Neural crest cell (in vitro differentiated cells): ENCODE measurements at places on chromosomes 4 and X. TPM values are rescaled to one million over a fixed set of nuclear protein-coding genes. Genes with fewer than 3 reads are reported as not detected.

DNA sequence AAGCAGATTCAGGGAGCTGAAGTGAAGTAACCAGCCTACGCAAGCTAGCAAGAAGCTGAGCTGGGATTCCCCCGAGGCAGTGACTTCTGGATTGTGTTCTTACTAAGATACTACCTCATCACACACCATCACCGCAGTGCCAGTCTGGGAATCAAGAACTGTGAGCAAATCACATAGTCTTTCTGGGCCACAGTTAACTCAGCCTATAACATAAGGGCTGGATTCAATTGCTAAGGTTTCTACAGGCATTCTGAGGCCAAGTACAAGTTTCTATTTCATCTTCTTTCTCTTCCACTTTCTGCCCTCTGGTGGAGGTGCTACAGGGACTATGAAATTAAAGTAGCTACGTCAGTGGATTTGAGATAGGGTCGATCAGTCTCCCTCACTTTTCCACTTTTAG lies 1.4 kb upstream of the CORIN start:
- peaks cover 45% of the 10 kb centered on the region for H3K27me3 ChIP-seq
- H3K27ac ChIP-seq: no peak overlapping the region
- peaks cover 16% of the 10 kb centered on the region for H3K4me1 ChIP-seq
- no peak for DNase-seq

Gene CFAP99
- total RNA-seq: not detected in 2 replicates

Gene ADH1C
- not detected in 2 replicates for total RNA-seq

Gene NALF2
- total RNA-seq: 4.9 and 5.7 TPM in 2 replicates

- no peaks in the 10 kb centered on the region for H3K4me1 ChIP-seq
- no peak for DNase-seq
- no peaks in the 10 kb centered on the region for H3K27me3 ChIP-seq
- H3K36me3 ChIP-seq: peaks cover 13% of the 10 kb centered on the region
These were observed 35.4 kb upstream of the BCLAF3 start for GRCh38 chrX:20026278-20026677.

DNA sequence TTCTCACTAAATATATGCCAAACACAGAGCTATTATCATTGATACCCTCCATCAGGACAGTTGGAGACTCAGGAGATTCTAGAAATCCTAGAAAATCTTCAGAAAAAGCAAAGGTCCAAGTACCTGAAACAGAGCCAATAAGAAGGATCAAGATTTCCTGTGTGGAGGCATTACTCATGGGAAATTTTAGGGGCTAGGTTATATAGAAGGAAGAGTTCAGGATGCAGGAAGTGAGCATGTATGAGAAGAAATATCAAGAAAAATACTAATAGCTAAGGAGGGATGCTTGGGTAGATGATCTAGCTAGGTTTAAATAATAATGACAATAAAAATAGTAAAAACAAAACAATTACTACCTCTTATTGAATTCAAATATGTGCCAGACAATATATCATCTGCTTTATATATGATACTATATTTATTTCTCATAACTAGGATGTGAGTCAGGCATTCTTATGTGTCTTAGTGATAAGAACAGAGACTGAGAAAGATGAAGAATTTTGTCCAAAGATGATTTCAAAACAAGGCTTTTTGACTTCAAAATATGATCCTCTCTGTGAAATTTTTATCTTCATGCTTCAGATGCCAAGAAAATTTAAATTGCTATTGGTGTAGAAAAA lies 66.4 kb upstream of the HHIP start:
- H3K36me3 ChIP-seq: no peaks in the 10 kb centered on the region
- no peak overlapping the region for H3K27ac ChIP-seq
- H3K27me3 ChIP-seq: no peaks in the 10 kb centered on the region
- no peak overlapping the region for H3K4me3 ChIP-seq
- DNase-seq: no peak

Gene YY2
- 1.5 TPM in 2 replicates for total RNA-seq

Gene LPAR4
- total RNA-seq: 17.3 and 20.1 TPM in 2 replicates

DNA sequence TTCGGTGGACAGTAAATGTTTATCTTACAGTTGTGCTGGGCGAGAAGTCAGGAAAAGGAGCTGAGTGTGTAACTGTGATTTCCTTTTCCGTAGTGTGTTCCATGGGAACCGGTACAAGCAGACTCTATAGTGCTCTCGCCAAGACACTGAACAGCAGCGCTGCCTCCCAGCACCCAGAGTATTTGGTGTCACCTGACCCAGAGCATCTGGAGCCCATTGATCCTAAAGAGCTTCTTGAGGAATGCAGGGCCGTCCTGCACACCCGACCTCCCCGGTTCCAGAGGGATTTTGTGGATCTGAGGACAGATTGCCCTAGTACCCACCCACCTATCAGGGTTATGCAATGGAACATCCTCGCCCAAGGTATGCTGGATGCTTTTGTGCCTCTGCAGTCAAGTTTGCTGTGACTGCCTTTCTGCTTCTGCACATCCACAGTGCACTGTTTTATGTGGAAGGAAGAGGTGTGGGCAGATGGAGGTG lies 27.4 kb downstream of the NOCT start:
- H3K27ac ChIP-seq: peak overlapping the region; percentile 43
- H3K4me1 ChIP-seq: no peaks in the 10 kb centered on the region
- no peak for DNase-seq
- H3K4me3 ChIP-seq: no peak overlapping the region
- no peaks in the 10 kb centered on the region for H3K27me3 ChIP-seq

Gene ACE2
- total RNA-seq: not detected in 2 replicates

Gene ZCCHC4
- total RNA-seq: 11.3 and 11.5 TPM in 2 replicates

Gene SH2D1A
- 1.5 and 1.9 TPM in 2 replicates for total RNA-seq

GRCh38 chrX:37405956-37406355 lies 56.8 kb downstream of the PRRG1 start:
- H3K4me3 ChIP-seq: no peak overlapping the region
- H3K36me3 ChIP-seq: peaks cover 9% of the 10 kb centered on the region
- peaks cover 17% of the 10 kb centered on the region for H3K4me1 ChIP-seq
- no peak for DNase-seq

DNA sequence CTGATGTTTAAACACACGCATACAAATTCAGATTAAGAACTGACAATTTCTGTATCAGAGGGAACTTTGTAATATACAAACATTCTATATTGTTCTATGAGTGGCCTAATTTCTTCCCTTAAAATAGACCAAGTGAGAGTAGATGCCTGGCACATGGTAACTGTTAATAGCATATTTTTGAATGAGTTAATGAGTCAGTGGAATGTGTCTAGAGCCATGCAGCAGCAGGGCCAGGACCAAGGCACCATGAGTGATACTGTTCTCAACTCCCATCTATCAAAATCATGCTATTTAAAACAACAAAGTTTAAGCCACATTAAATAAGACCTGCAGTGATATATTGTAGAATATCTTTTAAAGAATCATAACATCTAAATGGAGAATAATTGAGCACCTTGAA lies 98.3 kb downstream of the ARHGAP24 start:
- no peaks in the 10 kb centered on the region for H3K27me3 ChIP-seq
- no peak for DNase-seq
- H3K4me1 ChIP-seq: no peaks in the 10 kb centered on the region
- H3K4me3 ChIP-seq: no peak overlapping the region

DNA sequence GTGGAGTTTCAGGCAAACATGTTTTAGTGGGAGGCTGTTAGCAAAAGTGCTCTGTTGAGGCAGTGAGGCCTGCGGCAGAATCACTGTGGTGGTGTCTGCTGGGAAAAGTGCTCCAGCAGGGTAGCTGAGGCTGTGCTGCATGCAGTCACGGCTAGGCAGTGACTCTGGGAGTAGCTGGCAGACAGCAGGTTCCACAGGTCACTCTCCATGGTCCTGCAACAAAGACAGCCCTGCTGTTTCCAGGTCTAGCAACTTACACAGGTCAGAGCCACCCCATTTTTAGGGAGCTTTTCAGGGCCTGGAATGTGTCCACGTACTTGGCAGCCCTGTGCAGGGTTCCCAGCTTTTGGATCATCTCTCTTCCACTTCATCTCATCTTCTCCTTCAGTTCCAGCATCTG lies 184.3 kb downstream of the NAA11 start:
- no peak for DNase-seq
- H3K36me3 ChIP-seq: peaks cover 5% of the 10 kb centered on the region
- H3K4me3 ChIP-seq: no peak overlapping the region
- H3K4me1 ChIP-seq: no peaks in the 10 kb centered on the region
- no peaks in the 10 kb centered on the region for H3K27me3 ChIP-seq

Gene GDPD2
- total RNA-seq: 5.3 and 6.0 TPM in 2 replicates

DNA sequence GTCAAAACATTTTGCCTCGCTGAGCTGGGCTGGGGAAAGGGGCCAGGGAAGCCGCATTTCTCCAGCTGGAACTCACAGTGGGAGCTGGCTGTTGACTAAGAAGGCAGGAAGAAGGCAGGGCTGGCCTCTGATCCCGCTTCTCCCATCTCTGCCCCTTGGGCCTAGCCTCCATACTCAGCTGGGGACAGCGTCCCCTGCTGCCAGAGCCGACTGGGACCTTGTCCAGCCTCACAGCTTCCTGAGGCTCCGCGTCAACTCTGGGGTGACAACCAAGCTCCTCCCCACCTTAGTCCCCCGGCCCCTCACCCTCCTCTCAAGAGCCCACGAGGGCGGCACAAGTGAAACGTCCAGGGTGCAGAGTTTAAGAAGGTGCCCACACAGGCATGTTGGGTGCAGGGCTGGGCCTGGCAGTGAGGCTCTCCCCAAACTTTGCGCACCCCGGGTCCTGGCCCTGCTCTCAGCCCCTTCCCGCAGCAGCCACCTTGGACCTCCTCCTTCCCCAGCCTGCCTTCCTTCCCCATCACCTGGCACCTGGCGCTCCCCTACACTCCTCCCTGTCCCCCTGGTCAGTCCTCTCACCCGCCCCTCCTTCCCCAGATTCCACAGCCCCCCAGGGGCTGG lies 100.8 kb downstream of the PSAPL1 start:
- no peak for DNase-seq
- H3K4me1 ChIP-seq: peaks cover 12% of the 10 kb centered on the region
- no peaks in the 10 kb centered on the region for H3K36me3 ChIP-seq
- no peak overlapping the region for H3K27ac ChIP-seq

DNA sequence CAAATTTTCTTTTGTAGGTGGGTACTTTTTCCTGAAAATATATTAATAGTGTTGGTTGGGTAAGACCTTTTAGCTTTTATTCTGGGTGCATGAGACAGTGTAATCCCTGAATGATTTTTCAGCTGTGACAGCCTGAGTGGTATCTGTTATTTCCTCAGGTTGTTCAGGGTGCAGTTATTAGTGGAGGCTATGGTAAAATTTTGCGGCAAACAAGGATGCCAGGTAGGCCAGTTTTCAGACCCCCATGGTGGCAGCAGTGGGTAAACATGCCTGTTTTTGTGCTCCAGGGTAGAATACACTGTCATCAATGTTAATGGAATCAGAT lies 47.9 kb upstream of the GRID2 start:
- H3K27ac ChIP-seq: no peak overlapping the region
- H3K36me3 ChIP-seq: peaks cover 17% of the 10 kb centered on the region
- no peak overlapping the region for H3K4me3 ChIP-seq
- no peaks in the 10 kb centered on the region for H3K27me3 ChIP-seq

DNA sequence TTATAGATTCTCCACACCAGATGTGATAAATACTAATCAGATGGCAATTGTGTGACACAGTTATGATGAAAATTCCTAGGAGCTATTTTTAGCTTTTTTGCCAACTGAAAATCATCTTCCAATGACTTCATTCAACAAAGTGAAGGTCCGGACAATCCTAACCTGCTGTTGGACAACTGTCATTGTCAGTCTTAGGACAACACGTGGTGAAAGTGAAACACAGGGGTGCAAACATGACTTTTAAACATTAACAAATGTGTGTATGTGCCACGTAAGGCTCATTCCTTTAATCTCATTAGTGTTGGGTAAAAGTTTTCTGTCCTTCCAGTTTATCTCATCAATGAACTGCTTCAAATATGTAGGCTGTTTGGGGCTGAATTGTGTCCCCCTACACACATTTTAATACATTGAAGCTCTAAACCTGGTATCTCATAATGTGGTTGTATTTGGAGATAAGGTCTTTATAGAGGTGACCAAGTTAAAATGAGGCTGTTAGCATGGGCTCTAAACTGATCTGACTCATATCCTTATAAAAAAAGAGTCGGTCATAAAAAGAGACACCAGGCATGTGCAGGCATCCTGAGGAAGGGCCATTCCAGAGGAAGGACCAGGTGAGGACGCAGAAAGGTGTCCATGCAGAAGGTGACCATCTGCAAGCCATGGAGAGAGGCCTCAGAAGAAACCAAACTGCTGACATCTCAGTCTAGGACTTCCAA lies 41.2 kb upstream of the SMAD1 start:
- no peaks in the 10 kb centered on the region for H3K27me3 ChIP-seq
- DNase-seq: no peak
- no peaks in the 10 kb centered on the region for H3K36me3 ChIP-seq
- H3K4me3 ChIP-seq: no peak overlapping the region
- no peak overlapping the region for H3K27ac ChIP-seq

DNA sequence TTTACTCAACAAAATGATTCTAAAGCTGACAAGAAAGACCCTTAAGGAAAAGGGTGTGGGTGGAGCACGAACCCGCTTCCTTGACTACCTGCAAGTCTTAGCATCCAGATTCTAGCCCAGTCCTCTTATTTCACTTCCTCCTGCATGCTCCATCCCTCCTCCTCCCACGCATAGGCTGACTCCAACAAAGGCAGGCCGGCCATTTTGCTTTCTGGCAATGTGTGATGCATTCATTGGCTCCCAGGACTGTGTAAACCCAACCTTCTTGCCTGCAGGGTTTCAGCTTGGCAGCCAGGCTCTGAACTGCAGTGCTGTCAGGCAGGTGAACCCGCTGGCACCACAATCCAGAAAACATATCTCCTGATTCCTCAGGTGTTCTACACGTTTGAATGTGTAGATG lies 39.3 kb downstream of the RTL9 start:
- no peaks in the 10 kb centered on the region for H3K27me3 ChIP-seq
- DNase-seq: no peak
- no peaks in the 10 kb centered on the region for H3K36me3 ChIP-seq
- H3K4me3 ChIP-seq: no peak overlapping the region

- no peak for DNase-seq
- no peaks in the 10 kb centered on the region for H3K36me3 ChIP-seq
- peak overlapping the region; percentile 88 for H3K27ac ChIP-seq
- peaks cover 51% of the 10 kb centered on the region for H3K4me1 ChIP-seq
These were observed 69.2 kb upstream of the PLS3 start for GRCh38 chrX:115491766-115492165.

Gene GABRB1
- not detected in 2 replicates for total RNA-seq

DNA sequence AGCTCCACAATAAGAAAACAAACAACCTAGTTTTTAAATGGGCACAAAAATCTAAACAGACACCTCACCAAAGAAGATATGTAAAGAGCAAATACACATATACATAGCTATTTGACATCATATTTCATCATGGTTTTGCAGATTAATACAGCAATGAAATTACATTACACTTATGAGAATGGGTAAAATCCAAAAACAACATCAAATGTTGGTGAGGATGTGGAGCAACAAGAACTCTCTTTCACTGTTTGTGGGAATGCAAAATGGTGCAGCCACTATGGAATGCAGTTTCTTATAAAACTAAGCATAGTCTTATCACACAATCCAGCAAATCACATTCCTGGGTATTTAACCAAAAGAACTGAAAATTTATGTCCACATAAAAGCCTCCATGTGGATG lies 25.0 kb downstream of the TLR6 start:
- H3K4me1 ChIP-seq: no peaks in the 10 kb centered on the region
- DNase-seq: no peak
- peaks cover 5% of the 10 kb centered on the region for H3K36me3 ChIP-seq
- H3K4me3 ChIP-seq: no peak overlapping the region

Gene TMEM154
- total RNA-seq: 0.44 and 1.3 TPM in 2 replicates
